ENCODE measurements at places on chromosomes 5 and 9.

DNA sequence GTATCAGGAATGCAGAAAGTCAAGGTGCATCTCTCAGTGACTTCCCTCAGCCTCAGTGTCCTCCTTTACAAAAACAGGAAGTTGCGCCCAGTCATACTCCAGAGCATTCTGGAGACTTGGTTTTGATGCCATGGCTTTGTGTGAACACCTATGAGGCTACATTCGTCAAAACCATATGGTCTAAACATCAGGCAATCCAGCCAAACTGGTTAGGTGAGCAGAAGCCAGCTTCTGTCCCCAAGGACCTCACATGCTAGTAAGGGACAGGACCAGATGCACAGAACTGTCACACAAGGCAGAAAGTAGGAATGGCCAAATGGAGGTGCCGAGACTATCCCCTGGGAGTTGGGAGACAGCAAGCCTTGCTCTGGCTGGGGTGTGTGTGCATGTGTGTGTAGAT, 217.2 kb downstream of the MELK start:
- DNase-seq: no peak

DNA sequence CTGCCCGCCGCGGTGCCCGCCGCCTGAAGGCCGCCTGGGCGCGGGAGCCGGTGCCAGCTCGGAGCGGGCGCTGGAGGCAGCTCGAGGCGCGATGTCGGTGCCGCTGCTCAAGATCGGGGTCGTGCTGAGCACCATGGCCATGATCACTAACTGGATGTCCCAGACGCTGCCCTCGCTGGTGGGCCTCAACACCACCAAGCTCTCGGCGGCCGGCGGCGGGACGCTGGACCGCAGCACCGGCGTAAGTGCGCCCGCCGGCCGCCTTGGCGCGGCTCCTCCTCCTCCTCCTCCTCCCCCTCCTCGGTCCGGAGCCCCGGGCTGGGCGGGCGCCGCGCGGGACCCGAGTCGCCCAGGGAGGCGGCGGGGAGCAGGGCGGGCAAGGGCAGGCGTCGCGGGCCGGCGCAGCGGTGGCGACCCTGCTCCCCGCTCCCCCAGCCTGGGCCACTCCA, 455 bp downstream of the OLFM1 start:
- no peak for DNase-seq

GRCh38 chr5:133703935-133704334, 91.6 kb upstream of the FSTL4 start:
- no peak for DNase-seq

GRCh38 chr9:23823986-23824829, 1.8 kb downstream of the ELAVL2 start:
- no peak for DNase-seq

DNA sequence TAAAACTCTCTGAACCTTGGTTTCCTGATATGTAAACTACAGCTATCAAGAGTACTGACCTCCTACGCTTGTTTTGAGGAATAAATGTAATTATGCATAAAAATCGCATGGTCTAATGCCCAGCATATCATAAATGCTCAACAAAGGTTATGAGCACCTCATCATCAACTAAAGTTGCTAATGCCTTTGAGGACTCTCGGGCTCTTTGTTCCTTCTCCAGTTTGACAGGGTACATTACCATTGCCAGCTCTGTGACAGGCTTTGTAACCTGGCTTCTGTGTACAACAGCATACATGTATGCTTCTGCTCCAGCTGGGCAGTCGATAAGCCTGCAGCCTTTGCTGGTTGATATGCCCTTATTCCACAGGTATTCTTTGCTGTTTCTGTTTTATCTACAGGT, 95.2 kb downstream of the C9orf152 start:
- DNase-seq: no peak

- no peak for DNase-seq
These were observed 17.0 kb upstream of the ADAM19 start for GRCh38 chr5:157592594-157592993.

GRCh38 chr5:68047035-68047434, 168.5 kb upstream of the PIK3R1 start:
- DNase-seq: no peak

- DNase-seq: no peak
These were observed 23.3 kb downstream of the CAVIN4 start for GRCh38 chr9:100601216-100601615.

DNA sequence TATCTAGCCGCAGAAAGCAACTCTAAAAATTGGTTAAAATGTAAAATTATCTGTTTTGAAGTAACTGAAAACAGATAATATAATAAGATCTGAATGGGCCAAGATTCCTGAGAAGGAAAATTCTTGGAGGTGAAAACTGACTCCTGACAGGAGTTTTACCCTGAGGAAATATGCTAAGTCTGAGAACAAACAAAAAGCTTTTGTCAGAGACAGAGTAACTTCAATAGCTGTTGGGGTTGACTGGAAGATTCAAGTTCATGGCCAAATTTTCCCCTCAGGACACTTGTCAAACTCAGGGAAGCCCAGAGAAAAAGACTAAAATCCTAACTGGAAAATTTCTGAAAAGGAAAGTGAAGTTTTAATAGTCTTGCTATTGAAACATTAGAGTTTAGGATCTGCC, 5.7 kb downstream of the PCDHB4 start:
- DNase-seq: no peak

DNA sequence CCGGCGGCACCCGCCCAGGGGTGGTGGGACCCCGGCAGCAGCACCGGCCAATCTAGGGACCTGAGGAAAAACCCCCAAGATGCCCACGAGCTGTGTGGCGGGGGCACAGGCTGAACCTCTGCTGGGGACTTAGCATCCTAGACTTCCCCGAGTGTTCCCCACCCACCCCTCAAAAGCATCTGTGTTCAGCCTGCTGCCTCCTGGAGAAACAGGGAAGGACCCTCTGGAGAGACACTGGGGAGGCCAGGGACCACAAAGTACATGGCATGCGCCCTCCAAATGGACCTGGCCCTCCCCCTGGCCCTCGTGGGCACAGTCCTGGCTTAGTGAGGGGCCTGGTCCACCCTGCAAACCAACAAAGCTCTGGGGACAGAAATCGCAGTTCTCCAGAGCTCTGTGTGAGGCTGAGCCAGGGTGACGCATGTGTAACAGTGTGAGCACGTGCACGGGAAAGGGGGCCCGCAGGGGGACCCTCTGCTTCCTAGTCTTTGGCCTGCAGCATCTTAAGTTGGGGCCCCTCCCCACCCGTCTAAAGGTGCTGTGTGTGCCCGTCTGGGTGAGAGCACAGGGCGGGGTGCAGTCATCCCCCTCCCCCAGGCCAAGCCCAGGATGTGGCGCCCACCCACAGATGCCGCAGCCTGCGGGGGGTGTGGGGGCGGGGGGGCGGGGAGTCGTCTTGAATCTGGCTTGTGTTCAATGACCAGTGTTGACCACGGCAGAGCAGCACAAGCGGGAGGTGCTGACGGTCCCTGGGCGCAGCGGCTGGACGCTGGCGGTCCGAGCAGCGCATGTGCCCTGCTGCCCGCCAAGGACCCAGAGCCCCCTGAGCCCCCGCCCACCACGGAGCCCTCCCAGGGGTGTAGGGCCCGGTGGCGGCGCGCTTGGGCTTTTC, 672 bp upstream of the KCNT1 start:
- no peak for DNase-seq

GRCh38 chr5:59575648-59576445, 317.7 kb downstream of the PDE4D start:
- DNase-seq: no peak

- no peak for DNase-seq
These were observed 70.9 kb downstream of the SETX start for GRCh38 chr9:132283863-132284262.

DNA sequence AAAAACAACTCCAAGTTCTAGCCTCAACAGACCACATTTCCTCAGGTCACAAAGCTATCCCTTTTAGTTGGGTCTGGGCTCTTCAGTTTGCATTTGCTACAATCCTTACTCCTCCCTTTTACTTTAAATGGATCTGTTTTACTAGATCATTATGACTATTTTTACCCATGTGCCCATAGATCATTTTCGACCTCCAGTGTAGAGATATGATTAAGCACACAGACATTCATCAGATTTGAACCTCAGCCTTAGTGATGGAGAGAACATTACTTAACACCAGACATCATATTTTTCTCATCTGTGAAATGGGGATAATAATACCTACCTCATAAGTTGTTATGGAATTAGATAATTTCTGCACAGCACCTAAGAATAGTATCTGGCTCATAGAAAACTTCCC, 141.9 kb downstream of the NPR3 start:
- no peak for DNase-seq

GRCh38 chr9:18771763-18772162, 261.2 kb downstream of the SAXO1 start:
- no peak for DNase-seq

- DNase-seq: no peak
These were observed 989.3 kb downstream of the PTPRD start for GRCh38 chr9:9623506-9623905.

- DNase-seq: no peak
These were observed 392.0 kb downstream of the TMEM161B start for GRCh38 chr5:87876616-87877015.

All from ureter (tissue), 1 donor.